ENCODE measurements at places on chromosomes 2 and 18. TPM values are rescaled to one million over a fixed set of nuclear protein-coding genes. Genes with fewer than 3 reads are reported as not detected.

GRCh38 chr2:180910831-180911665 is 69.4 kb upstream of the UBE2E3 start:
- DNase-seq: no peak

- DNase-seq: no peak
Measured at GRCh38 chr18:76842837-76843530, 20.6 kb downstream of the ZNF236 start.

GRCh38 chr2:179556425-179556824 is 291.8 kb upstream of the SESTD1 start:
- no peak for DNase-seq

DNA sequence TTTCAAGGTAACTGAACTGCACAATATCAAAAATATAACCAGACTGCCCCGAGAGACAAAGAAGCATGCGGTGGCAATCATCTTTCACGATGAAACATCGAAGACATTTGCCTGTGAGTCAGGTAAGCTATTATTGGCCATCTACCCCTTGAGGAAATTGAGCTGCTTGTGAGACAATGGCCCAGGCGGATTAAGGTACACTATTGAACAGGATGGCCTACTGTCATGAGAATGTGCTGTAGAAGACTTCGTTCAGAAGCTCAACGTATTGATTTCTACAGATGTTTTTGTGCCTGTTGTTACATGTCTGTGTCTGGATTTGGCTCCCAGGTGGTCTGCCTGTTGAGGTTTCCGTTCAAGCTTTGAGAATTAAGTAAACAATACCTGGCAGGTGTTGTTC is 198.7 kb downstream of the DOK6 start:
- DNase-seq: no peak

- no peak for DNase-seq
Measured at GRCh38 chr18:48947560-48947959, 3.2 kb downstream of the SMAD7 start.

GRCh38 chr2:62455957-62456692 is 49.9 kb downstream of the TMEM17 start:
- no peak for DNase-seq

DNA sequence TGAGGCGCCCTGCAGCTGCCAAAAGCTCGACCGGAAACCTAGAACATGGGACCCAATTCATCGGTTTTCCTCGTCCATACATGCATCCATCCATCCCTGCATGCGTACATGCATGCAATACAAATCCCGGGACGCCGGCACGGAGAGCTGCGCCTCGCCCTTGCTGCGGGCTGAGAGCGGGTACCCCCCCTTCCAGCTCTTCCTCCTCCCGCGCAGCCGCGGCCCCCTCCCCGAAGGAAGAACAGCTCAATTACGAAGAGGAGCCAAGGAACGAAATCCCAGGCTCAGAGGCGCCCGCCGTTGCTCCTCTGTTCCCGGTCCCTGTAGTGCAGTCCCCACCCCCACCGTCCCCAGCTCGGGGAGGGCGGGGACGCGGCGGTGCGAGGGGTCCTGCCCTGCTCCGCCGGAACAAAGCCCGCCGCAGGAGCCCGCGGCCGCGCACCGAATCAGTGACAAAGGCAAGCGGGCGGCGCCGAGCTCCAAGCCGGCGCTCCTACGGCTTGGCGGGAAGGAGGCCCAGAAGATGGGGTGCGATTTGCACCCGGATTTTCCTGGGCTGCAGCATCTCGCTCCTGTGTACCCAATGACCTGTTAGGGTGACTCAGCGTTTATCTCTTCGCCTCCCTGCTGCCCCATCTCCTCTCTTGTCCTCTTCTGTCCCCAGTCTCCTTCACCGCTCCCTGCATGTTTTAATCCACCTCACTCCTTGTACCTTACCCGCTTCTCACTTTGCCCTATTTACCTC is 8.9 kb upstream of the POU3F3 start:
- DNase-seq: no peak

DNA sequence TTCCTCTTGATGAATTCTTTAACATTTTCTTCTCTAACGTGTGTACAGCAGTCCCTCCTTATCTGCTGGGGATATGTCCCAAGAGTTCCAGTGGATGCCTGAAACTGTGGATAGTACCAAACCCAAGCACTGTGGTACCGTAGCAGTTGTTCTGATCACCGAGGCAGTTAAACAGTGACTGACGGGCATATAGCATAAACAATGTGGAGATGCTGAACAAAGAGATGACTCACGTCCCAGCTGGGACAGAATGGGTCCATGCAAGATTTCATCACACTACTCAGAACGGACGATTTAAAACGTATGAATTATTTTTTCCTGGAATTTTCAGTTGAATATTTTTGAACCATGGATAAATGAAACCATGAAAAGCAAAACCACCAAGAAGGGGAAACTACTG is 54.5 kb upstream of the SPAG16 start:
- no peak for DNase-seq

RNU2-63P gene
- total RNA-seq: not detected

ATG4B gene
- total RNA-seq: 46.4 TPM

ITGA4 gene
- total RNA-seq: 3.4 TPM

Data from cardiac septum (tissue), 1 donor.